ENCODE measurements at places on chromosomes 4 and X.

DNA sequence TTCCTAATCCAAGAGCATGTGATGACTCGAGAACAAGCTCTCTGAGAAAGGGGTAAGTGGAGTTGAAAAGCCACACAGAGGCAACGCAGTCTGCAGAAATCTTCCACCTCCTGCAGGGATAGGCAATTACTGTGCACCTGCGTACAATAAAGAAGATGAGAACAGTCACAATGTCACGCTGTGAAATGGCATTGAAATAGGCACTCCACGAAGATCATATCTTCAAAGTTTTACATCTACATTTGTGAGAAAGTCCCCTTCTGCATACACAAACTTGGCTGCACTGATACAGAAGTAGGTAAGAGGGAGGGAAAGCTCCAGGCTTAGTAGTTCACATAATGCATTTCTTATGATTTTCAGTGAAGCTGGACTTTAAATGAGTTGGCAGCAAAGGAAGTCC, 27.1 kb downstream of the DDX60L start:
- DNase-seq: no peak

DNA sequence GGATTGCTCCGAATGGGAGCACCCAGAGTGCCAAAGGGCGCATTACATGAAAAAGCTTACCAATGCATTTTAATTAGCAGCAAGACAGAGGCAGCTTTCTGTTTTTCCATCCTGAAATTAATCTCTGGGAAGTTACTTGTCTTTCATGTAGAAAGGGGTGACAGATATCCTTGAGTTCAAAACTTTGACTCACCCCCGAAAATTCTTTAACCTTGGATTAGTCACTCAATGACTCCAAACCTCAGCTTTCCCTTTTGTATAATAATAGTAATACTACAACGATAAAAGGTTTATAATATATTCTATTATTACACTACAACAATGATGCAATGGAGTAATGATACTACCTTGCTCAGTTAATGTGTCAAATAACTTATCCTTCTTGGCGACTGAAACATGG, 126.3 kb downstream of the ADAMTS3 start:
- DNase-seq: no peak

DNA sequence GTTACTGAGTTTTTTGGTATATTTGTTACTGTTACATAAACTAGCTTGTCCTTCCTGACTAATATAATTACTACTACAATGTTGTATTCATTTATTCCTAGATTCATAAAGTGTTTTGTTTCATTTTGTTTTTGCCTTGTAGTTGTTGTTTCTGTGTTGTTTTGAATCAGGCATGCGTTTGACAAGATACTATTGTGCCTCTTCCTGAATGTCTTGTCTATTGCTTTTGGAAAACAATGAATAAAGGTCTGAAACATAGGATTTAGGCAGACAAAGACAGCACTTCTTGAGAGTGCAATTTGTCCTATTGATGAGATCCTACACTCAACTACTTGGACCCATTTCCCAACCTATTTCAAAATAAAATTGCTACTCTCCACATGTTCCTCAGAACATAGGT, 630.4 kb upstream of the BOD1L1 start:
- DNase-seq: no peak

DNA sequence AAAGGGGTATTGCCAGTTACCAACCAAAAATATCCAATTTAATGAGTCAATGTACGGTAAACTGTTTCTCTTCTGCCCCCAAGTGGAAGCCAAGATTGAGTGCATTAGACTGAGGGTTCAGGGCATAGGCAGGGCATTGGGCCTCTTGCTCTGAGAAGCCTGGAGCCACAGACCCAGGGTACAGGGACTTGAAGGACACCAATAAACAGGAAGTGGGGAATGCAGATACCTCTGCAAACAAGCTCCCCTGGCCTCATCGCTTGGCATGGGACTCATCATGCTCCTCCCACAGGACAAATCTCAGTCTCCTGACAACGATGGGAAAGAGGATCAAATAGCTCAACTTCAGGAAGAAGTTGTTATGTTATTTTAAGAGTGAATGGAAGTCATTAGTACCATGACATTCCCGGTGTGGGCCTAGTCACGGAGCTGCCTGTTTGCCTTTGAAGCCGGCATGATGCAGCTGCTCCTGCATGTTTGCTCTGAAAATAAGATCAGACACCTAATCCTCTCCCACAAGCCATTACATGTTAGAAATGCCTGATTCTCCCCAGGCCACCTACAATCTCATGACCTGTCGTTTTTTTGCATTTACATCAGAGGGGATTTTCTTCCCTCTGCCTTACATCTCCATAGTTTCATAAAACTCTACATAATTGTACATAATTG, 224.2 kb downstream of the RCHY1 start:
- DNase-seq: no peak

- no peak for DNase-seq
These were observed 124.7 kb upstream of the C1QTNF7 start for GRCh38 chr4:15303052-15303641.

GRCh38 chrX:68429216-68429615, 4.1 kb downstream of the OPHN1 start:
- peak; percentile 77 for DNase-seq

- DNase-seq: no peak
These were observed 72.0 kb upstream of the PJA1 start for GRCh38 chrX:69237236-69237635.

GRCh38 chrX:10811111-10811510, 190.7 kb upstream of the MID1 start:
- DNase-seq: no peak

- DNase-seq: no peak
These were observed 192.1 kb upstream of the LCORL start for GRCh38 chr4:18213576-18214198.

DNA sequence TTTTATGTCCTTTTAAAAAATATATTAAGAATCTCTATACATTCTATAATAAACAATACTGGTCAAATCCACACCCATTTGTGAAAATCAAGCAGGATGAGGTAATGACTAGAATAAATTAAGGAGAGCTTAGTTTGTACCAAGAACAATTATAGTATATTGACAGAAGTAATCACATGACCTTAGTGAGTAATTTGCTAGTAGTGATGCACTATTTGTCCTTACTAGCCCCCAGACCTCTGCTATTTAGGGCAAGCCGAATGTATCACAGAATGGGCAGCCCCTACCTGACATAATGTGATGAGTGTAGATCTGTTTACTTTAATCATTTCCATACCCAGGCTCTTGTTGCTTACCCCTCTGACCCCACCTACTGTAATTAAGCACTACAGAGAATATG, 15.8 kb downstream of the ATP1B4 start:
- no peak for DNase-seq

DNA sequence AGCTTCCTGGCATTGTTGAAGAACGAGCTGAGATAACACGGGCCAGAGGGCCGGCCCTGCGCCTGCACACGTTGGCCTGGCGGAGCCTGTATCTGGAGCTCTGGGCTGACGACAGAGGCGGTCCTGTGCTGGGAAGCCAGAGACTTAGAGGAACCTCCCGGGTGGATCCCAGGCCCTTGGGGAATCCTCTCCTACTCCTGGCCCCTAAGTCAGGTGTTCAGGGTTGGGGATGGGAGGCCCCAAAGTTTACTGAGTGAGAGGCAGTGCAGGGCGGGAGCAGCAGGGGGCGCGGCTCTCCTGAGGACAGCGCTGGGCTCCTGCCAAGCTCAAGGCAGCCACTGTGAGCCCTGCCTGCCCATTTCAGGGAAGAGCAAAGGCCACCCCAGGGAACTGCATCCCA, 2.5 kb upstream of the HTRA3 start:
- DNase-seq: peak; percentile 54

GRCh38 chr4:42144028-42144427, 8.4 kb downstream of the BEND4 start:
- DNase-seq: no peak

DNA sequence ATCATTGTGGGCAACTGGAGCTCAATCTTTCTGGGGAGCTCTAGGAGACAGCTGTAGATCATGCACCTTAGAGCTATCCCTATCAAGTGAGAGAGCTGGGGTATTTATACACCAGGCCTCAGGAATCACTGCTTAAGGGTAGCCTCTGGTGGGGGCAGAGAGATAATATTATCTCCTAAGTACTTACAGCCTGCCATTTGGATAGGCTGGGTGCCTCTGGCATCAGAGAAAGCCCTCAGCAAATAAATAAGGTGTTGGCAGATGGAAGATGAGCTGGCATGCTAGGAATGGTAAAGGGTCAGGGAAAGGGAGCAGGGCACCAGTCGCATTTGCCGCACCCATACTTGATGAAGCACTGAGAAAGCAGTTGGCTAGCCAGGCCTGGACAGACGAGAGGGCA, 75.9 kb downstream of the HCCS start:
- no peak for DNase-seq

GRCh38 chr4:36224972-36225903, 19.1 kb downstream of the ARAP2 start:
- no peak for DNase-seq
